Urinary bladder (tissue), 4 donors: ENCODE measurements at places on chromosomes 6 and 20. TPM values are rescaled to one million over a fixed set of nuclear protein-coding genes. Genes with fewer than 3 reads are reported as not detected.

- DNase-seq: no peak
These were observed 48.8 kb downstream of the TULP4 start for GRCh38 chr6:158361068-158361467.

DNA sequence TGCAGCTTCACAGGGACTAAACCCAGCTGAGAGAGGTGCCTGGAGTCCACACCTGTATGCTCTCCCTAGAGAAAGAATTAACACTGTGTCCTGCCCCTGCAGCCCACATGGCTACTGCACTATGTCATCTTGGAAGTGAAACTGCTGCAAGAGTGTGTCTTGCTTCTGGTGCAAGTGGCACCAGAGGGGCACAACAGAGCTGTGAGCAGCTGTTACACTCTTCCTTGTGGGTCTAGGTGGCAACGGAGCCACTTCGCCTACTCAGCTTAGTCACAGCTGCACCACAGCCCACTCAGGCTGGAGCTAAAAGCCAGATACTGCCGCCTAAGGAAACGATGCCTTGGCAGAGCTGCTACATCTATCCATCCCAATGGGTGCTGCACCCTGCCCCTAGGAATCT, 391.4 kb downstream of the COL12A1 start:
- no peak for DNase-seq

GRCh38 chr6:163392533-163392932, 22.0 kb upstream of the QKI start:
- peak; percentile 70 for DNase-seq

GRCh38 chr6:36642913-36643817, 35.3 kb upstream of the CDKN1A start:
- DNase-seq: no peak

- DNase-seq: no peak
These were observed 354.3 kb downstream of the COL12A1 start for GRCh38 chr6:74851596-74851995.

GRCh38 chr6:5670811-5671561, 335.7 kb downstream of the NRN1 start:
- no peak for DNase-seq

DNA sequence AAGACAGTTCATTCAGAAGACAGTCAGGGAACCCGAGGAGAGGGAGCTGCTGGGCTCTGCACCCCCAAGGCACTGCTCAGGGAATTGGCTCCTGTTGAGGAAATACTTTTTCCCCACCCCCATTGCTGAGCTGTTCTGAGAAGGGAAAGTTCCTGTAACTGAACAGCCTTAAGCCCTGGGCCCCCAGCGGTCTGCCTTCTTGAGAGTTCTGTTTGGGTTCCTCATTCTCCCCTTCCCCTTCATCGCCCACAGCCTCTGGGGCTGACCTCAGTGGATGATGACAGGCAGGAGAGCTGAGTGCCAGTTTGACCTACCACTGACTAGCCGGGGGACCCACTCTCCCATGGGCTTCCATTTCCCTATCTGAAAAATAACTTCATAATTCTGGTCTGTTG, 10.7 kb downstream of the HCK start:
- no peak for DNase-seq

GRCh38 chr6:70616728-70617260, 50.1 kb downstream of the SDHAF4 start:
- DNase-seq: no peak

- DNase-seq: no peak
These were observed 21.9 kb upstream of the C6orf141 start for GRCh38 chr6:49528571-49528970.

EYA4 gene
- 20.9 TPM for total RNA-seq

SEL1L2 gene
- total RNA-seq: 1.9 TPM

TGM3 gene
- total RNA-seq: not detected

LGSN gene
- not detected for total RNA-seq

CDH4 gene
- 0.42 TPM for total RNA-seq

DST gene
- total RNA-seq: 818 TPM
